Right atrium auricular region (tissue), 2 donors: ENCODE measurements at places on chromosomes 16 and 17. TPM values are rescaled to one million over a fixed set of nuclear protein-coding genes. Genes with fewer than 3 reads are reported as not detected.
A peak's percentile ranks its signal among the peaks of the same experiment; 100 is the strongest.

Gene CHCT1
- not detected for total RNA-seq

GRCh38 chr17:8253801-8254200 lies 4.7 kb downstream of the PFAS start:
- no peak for DNase-seq

GRCh38 chr16:3696425-3697218 lies 20.7 kb downstream of the TRAP1 start:
- DNase-seq, result no peak

Gene ADGRG1
- 25.5 TPM for total RNA-seq

Gene SLX4
- total RNA-seq, result 1.9 TPM

Gene PTGES3L
- total RNA-seq, result 52.3 TPM

Gene KRTAP3-1
- total RNA-seq, result not detected

Gene SAMD14
- 0.78 TPM for total RNA-seq

GRCh38 chr17:65751263-65751662 lies 189.8 kb upstream of the AXIN2 start:
- DNase-seq, result no peak

GRCh38 chr16:84785843-84786581 lies 33.8 kb upstream of the CRISPLD2 start:
- no peak for DNase-seq

- DNase-seq, result no peak
Measured at GRCh38 chr17:50364061-50364458, 8.9 kb downstream of the MRPL27 start.

Gene NT5M
- total RNA-seq, result 6.7 TPM

- DNase-seq, result no peak
Measured at GRCh38 chr16:47136099-47136842, 7.5 kb downstream of the NETO2 start.

DNA sequence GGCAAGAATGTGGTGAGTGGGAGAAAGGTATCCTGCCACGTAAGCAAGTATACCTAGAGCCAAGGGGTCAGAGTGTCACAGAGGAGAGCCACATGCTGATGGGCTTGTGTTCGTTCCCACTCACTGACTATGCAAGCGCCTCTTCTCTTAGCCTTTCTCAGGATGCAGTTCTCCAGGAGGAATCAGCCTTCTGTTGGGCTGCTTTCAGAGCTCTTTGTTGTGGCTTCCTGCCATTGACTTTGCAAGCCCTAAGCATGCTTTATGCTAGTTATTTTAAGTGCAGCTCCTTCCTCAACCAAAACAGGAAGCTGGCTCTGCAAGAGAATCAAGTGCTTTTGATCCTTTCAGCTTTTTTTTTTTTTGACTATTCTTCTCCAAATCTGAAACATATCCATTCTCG lies 66.6 kb downstream of the SIAH1 start:
- no peak for DNase-seq

- DNase-seq, result no peak
Measured at GRCh38 chr16:9429646-9430330, 338.3 kb downstream of the HAPSTR1 start.

- no peak for DNase-seq
Measured at GRCh38 chr17:83133302-83134121, 54.1 kb downstream of the METRNL start.

GRCh38 chr17:50479522-50480141 lies 972 bp downstream of the RSAD1 start:
- peak; percentile 84 for DNase-seq

Gene LGALS9
- total RNA-seq, result 27.4 TPM

Gene ABCC6
- total RNA-seq, result 1.8 TPM

Gene TMEM95
- total RNA-seq, result not detected
